ENCODE measurements at places on chromosomes 1 and 21.
A peak's percentile ranks its signal among the peaks of the same experiment; 100 is the strongest.

DNA sequence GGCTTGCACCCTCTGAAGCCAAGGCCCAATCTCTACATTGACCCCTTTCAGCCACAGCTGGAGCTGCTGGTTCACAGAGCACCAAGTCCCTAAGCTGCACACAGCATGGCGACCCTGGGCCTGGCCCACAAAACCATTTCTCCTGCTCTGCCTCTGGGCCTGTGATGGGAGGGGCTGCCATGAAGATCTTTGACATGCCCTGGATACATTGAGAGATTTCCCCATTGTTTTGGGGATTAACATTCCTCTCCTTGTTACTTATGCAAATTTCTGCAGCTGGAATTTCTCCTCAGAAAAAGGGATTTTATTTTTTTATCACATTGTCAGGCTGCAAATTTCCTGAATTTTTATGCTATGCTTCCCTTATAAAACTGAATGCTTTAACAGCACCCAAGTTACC is 235.8 kb downstream of the COL11A1 start:
- DNase-seq, result no peak

DNA sequence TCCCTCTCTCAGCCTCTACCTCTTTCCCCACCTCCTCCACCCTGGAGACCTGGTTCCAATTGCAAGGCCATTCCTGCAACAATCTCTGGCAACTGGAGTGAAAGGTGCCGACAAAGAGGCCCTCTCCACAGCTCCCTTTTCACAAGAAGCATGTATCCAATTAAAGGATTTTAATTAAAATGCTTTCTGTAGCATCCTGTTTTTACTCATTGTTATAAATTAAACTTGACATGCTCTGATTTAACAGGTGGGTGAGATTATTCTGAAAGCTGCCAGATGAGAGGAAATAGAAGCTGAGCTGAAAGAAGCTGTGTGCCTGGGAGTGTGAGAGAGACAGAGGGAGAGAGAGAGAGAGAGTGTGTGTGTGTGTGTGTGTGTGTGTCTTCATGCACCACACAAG is 160.5 kb downstream of the TBX15 start:
- no peak for DNase-seq

DNA sequence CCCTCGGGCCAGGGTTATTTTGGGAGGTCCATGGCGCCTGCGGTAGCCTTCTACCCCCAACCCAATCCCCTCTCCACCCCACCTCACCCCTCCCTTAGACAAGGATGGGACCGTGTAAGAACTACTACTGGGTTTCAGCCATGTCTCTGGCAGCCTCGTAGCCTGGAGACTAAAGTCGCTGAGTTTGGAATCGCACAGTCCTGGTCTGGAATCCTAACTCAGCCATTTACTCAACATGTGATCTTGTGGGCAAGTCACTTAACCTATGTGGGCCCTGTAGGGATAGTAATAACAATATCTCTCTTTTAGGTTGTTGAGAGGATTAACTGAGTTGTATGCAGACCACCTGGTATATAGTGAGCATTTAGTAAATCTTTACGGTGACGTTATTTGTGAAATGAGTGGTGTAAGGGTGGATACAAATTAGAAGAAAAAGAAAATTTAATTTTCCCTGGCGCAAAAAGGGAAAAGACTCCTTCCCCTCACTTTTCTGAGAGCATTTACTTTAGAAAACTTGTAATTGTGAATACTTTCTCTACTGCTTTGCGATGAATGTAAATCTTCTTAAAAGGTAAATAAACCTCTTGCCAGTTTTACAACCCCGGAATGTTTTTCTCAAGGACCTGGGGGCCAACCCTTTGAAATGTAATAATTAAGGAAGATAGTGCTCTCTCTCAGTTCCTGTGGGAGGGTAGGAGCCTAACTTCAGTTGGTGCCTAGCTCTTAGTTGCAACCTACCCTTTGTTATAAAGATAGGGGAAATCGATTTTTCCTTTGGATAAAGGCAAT is 615 bp upstream of the MRPS15 start:
- DNase-seq, result peak; percentile 63

DNA sequence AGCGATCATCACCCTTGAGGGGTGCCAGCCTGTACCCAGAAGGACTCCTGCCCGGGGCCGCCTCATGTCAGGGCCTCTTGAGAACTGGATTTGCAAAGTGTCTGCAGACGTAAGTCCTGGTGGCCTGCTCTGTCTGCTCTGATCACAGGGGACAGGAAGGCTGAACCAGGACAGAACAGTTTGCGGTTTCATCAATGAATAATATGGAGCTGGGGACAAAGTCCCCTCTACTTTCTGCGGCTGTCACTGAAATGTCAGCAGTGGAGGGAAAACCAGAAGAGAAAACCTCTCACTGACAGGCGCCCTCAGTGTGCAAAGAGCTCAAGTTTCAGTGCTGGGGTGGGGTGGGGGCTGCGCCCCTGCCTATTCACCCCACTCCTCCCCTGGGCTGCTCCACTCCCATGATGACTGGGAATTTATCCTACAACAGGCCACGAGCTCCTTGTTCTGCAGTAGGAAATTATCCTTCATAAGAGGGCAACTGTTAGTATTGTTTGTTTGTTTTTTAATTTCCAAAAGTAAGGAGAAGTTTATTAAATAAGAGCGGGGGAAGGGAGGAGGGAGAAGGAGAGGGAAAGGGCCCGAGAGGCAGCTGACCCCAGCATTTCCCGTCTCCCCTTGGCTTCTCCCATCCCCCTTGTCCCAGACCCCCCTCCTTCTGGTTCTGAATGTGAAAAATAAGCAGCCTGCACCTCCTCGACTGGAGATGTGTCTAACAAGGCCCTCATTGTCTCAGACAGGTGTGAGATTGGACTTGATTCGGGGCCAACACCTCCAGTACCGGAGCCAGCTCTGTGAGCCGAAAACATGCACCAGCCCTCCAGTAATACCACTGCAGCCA is 149.2 kb downstream of the CLIC6 start:
- DNase-seq, result no peak

DNA sequence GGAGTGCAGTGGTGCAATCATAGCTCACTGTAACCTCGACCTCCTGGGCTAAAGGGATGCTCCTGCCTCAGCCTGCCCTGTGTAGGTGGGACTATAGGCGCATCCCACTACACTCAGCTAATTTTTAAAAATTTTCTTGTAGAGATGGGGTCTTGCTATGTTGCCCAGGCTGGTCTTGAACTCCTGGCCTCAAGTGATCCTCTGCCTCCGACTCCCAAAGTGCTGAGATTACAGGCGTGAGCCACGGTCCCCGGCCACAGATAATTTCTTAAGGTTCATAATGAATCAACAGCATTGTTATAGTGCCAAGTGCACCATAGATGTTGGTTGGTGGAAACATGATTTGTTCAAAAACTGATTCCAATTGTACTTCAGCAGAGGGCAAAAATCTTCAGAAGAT is 42.2 kb upstream of the CNN3 start:
- no peak for DNase-seq

GRCh38 chr1:42430286-42431135 is 25.3 kb downstream of the ZMYND12 start:
- DNase-seq, result no peak

DNA sequence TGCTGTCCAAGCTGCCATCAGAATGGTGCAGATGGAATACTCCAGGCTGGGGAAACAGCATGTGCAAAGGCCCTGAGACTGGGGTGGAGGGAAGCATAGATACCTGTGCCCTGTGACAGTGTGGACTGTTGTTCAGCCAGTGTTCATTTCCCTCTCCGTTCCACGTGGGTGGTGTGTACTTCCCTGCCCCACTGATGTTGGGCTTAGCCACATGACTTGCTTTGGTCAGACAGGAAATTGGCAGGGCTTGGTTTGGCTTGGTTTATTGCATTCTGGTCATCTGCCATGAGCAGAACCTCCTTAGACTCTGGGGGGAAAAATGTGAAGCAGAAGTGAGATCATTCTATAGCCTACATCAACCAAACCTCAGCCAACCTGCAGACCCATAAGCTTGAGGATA is 102.4 kb upstream of the IGSF21 start:
- DNase-seq, result no peak

- DNase-seq, result no peak
These were observed 6.1 kb downstream of the ATAD3A start for GRCh38 chr1:1517973-1518620.

DNA sequence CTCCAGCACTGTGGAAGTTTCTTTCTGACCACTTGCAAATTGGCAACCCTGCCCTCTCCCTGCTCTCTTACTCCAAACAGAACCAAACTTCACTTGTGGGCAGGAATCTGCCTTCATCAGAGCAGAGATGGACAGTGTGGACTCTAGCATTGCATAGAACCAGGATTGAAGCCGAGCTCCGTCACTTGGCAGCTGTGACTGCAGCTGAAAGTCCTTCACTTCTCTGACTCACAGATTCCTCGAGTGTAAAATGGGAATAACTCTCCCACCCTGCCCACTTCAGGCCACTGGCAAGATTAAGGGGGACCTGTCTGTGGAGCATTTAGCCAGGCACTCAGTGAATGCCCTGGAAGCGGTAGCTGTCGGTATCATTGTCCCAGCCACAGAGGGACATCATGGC is 75.7 kb upstream of the ZBTB40 start:
- DNase-seq, result no peak

GRCh38 chr1:40425198-40425597 is 25.1 kb upstream of the ZFP69B start:
- no peak for DNase-seq

- no peak for DNase-seq
These were observed 218.8 kb downstream of the NTNG1 start for GRCh38 chr1:107359472-107360241.

DNA sequence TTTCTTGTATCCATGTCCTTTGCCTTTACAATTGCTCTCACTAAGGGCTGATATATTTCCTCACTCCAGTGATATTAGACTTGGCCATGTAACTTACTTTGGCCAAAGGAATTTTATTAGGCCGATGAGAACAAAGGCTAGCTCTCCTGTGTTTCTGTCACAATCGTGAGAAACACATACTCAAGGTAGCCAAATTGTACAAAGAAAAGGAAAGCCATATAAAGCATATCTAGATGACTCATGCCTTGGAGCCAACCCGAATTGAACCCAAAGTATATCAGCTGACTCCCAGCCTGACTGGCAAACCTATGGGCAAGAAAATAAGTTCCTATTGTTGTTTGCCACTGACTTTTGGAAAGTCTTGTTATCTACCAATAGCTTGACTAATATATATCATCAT is 371.7 kb upstream of the LRRC7 start:
- no peak for DNase-seq

- no peak for DNase-seq
These were observed 221.8 kb upstream of the PLXNA2 start for GRCh38 chr1:208465786-208466590.

DNA sequence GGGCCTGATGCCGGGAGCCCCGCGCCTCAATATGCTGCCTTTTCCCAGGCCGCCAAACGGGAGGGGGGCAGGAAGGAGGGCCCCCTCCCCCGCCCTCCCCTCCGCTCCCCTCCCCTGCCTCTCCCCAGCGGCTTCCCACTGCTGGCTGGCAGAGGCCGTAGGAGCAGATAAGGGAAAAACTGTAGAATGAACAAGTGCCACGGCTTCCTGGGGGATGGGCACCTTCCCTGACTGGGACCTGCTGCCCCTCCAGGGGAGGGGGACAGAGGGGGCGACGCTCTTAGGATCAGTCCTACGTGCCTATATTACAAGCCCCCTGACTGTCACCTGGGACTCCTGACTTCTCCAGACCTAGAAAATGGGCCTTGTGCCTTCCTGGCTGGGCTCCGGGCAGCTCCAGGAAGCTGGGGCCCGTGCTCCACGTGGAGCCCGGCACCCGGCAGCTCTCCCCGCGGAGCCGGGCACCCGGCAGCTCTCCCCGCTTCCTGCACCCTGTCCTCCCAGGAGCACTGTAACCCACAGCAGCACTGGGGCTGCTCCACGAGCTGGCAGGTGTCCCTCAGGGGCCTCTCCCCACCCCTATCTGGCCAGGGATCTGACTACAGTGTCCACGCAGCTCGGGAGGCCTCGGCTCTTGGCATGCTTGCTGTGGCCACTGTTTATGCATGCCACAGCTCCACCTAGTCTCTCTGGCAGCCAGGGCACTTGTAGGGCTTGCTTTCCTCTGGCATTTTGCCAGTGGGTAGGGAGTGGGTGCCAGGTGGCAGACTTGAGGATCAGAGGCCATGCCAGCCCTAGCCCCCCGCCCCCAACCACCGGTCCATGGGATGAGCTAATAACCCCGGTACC is 674 bp upstream of the HES5 start:
- DNase-seq, result peak; percentile 84

DNA sequence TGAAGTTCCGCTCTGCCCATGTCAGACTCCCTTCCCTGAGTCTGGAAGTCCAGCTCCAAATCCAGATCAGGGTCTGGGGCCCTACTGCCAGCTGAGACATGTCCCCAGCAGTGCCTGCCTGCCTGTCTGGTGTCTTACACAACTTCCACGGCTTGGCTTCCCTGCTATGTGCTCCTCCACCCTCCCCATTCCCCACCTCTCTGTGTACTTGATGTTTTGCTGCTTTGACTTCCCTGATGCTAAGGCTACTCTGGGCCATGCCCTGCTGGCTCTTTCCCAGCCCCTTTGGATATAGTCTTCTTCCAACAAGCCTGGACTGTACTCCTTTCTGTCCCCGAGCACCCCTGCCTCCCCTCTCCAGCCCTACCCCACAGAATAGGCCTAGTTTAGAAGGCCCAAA is 7.3 kb downstream of the GJA5 start:
- DNase-seq, result no peak

DNA sequence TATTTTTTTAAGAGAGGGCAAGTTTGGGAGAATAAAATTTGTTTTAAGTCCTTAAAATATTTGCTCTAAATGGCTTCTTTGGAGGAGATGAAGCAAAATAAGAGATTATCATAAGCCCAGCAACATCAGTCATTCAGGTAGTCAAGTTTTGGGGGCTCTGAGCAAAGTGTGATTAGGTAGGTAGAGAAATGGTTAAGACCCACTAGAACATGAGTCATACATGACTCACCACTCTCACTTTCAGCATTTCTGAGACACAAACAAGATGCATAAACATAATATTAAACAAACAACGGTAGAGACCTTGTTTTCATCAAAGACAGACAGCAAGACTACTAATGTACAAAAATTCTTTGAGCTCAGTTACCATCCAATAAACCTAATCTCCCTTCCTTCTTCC is 272.2 kb downstream of the LMO4 start:
- DNase-seq, result no peak

- no peak for DNase-seq
These were observed 486.8 kb downstream of the ADGRL2 start for GRCh38 chr1:82287556-82287955.

- DNase-seq, result no peak
These were observed 209.7 kb upstream of the VAMP3 start for GRCh38 chr1:7561331-7561921.

GRCh38 chr1:243375596-243375995 is 119.8 kb downstream of the SDCCAG8 start:
- DNase-seq, result no peak

GRCh38 chr1:172343240-172344160 is 77.0 kb upstream of the C1orf105 start:
- DNase-seq, result no peak

Data from DMS79 (cell line).